ENCODE measurements at places on chromosomes 3 and 15.

- DNase-seq = no peak
Observed at GRCh38 chr3:158050461-158050860, 55.8 kb downstream of the SHOX2 start.

DNA sequence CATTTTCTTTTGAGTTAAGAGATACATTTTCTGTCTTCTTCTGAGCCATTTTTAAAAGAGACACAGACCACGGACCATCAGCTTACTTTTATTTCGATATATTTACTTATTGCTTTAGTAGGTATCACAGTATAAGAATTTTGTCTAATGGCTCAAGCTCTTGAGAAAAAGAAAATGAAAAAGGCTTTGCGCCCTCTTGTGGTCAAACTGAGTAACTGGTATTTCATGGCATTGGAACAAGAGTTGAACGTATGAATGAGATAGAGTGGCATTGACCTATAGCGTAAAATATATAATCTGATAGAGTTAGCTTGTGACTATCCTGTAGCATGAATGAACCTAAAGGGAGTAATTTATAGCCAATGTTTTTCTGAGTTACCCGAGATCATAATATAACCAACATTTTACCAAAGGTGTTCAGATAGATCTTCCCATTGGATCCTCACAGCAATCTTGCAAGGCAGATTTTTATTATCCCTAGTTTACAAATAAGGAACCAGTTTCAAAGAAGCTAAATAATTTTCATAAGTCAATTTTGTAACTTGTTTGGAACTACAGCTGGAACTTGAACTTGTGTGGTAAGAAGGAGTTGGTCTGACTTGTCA lies 154.6 kb downstream of the POLR2M start:
- no peak for DNase-seq

DNA sequence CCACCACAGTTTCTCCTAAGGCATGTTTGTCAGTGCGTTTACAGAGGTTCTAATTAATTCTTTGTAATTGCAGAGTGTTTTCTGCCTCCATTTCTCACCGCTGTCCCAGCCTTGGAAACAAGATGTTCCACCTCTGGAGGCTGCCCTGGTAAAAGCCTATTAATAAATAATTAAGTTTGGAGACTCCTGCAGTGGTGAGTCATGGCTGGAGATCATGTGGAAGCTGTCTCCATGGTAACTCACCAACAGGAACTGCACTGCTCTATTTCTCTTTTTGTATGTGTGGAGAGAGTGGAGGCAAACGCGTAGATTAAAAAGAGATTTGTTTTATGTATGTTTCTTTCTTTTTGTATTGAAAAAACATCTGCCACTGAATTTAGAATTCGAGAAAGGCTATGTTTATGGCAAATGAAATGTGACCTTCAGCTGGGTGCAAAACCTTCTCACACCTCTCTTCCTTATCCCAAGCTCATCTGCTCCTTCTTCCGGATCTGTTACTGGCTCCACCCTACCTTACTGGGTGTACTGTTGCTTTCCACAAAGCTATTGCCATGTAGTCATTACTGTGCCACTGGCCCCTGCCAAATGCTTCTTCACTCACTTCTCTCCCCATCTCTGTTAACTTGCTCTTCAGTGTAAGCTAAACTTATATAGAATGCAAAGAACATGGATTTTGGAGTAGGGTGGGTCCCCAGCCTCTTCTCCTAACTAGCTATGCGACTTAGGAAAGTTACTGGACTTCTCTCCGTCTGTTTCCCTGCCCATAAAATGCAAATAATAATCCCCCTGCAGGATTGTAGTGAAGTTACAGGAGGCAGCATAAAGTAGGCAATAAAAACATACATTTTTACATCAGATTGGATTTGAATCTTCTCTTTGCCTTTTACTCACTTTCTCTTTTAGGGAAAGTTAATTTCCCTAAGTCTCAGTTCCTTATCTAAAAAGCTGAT lies 778.5 kb downstream of the NTRK3 start:
- no peak for DNase-seq

GRCh38 chr3:41175365-41175764 lies 23.9 kb upstream of the CTNNB1 start:
- no peak for DNase-seq

DNA sequence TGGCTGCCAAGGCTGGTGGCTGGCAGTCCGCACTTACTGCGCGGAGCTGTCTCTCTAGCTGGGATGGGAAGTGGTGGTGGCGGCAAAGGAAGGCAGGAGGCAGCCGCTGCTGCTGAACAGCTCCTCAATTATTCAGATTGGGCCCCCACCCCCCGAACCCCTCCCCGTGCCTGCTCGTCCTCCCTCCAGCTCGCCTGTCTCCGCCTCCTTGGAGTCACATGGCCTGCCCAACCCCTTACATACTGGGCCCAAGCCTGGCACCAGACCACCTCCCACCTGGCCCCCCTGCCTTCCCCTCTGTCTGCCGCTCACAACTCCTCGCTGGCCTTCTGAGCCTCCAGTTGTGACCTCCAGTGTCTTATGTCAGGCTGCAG lies at the start of gene SLC7A14:
Gene SLC7A14 (minus strand): TSS at position 139 of the 374 bp plus-strand sequence. CDS start 59,139 bp downstream, outside the sequence.
- DNase-seq = no peak

- DNase-seq = no peak
Observed at GRCh38 chr3:53809764-53810400, 36.3 kb downstream of the CHDH start.

- peak; percentile 43 for DNase-seq
Observed at GRCh38 chr3:108818404-108818803, 4.2 kb upstream of the TRAT1 start.

DNA sequence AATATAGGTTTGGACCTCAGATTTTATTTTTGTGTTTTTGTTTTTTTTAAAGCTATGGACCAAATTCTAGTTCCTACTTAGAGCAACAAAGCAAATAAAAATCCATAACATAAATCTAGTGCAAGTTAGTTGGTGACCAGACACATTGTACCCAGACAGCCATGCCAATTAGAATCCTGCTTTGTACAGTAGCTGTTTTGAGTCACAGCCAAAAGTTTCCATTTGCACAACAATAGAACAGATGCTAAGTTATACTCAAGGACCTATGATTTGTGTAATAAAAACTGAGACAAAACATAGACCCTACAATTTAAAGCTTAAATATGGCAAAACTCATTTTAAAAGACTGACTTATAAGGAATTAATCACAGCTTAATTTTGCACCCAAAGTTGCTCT lies 513.1 kb upstream of the CBLB start:
- no peak for DNase-seq

GRCh38 chr3:84961521-84962255 lies 2.9 kb downstream of the CADM2 start:
- DNase-seq = no peak

DNA sequence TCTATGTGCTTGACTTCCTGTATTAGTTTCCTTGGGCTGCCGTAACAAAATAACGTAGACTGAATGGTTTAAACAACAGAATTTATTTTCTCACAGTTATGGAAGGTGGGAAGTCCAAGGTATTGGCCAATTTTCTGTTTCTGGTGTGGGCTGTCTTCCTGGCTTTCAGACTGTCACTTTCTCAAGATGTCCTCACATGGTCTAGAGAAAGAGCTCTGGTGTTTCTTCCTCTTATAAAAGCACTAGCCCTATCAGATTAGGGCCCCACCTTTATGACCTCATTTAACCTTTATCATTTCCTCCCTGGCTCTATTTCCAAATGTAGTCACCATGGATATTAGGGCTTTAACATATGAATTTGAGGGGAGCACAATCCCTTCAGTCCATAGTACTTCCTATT lies 54.6 kb downstream of the SPRED1 start:
- DNase-seq = no peak

DNA sequence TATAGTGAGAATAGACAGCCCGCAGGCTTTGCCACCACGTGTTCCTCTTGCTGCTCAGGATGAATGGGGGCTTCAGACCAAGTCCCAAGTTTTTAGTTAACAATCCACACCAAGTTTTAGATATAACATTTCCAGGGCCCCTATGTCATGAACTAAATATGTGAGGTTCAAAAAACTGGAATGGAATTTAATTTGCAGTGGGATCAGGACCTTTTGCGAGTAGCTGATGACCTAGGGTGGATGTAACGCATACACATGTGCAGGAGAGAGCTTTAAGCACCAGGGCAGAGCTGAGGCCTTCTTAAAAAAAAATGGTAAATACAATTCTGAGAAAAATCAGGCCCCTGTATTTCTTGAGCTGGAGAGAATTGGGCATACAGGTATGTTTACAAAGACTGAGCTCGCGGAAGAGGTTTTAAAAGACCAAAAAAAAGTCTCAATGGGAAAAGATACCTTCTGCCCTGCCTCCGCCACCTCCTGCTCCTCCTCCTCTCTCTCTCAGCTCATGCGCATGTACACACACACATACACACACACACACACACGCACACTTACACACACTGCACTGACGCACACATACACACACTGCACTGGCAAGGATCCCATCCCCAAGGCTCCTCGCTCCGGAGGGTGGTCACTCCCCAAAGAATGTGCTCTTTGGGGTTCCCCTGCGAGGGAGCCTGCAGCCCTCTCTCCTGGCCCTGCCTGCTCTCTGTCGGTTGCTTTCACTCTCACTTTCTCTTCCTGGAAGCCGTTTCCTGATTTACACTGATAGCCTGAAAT lies 48.2 kb upstream of the IGF1R start:
- peak; percentile 39 for DNase-seq

GRCh38 chr3:100868894-100869293 lies 124.3 kb downstream of the ABI3BP start:
- DNase-seq = no peak

DNA sequence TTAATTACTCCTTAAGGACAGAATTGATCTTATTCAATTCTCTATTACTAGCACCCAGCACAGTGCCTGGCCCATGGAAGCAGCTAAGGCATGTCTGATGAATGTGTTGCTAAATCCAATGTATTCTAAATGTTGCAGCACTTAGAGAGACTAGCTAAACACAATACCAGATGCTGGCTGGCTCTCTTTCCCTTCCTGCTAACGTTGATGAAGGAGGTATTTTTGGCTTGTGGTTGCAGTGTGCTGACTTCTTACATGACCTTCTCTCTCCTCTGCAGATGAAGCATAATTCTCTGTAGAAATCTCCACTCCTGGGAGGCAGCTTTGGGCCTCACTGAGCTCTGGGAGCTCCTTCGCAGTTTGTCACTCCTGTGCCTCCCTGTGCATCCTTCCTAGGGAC lies 183.6 kb downstream of the PEX5L start:
- no peak for DNase-seq

- no peak for DNase-seq
Observed at GRCh38 chr3:82940124-82940523, 1178.7 kb upstream of the GBE1 start.

GRCh38 chr3:161602475-161602874 lies 105.9 kb downstream of the OTOL1 start:
- no peak for DNase-seq

DNA sequence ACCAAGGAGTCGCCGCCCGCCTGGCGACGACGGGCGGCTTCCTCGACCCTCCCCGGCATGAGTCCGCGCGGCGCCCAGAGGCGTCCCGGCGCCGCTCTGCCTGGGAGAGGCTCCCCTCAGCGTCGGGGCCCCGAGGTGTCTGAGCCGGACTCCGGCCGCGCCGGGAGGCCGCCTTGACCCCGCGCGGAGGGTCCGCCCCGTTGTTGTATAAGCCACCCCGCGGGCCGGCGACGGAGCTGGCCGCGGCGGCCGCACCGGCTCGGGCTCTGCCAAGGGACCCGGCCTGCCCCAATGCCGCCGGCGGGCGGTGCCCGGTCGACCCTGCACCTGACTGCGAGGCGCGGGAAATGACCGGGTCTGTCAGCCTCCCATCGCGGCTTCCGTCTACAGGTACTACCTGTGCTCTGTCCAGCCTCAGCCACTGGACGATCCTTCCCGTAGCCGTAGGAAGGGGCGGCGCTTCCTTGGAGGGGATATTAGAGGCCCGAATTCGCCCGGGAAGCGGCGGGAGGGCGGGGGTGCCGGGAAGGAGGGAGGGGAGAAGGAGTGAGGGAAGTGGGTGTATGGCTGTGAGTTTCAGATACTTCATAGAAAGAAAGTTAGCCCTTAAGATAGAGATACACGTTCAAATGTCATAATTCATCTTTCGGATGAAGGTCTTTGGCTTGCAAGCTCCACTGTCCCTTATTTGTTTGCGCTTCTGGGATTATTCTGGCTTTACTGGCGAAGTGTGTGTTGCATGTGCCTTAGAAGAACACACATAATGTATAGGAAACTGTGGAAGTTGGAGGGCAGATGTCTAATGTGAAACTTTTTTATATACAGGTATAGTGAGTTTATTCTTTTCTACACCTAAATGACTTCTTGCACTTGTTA lies 620 bp downstream of the ABHD5 start:
- no peak for DNase-seq
